Fibroblast of skin of left quadriceps (primary cell): ENCODE measurements at places on chromosomes 5 and 9.

- DNase-seq = no peak
Observed at GRCh38 chr9:135160862-135161261, 73.4 kb downstream of the OLFM1 start.

DNA sequence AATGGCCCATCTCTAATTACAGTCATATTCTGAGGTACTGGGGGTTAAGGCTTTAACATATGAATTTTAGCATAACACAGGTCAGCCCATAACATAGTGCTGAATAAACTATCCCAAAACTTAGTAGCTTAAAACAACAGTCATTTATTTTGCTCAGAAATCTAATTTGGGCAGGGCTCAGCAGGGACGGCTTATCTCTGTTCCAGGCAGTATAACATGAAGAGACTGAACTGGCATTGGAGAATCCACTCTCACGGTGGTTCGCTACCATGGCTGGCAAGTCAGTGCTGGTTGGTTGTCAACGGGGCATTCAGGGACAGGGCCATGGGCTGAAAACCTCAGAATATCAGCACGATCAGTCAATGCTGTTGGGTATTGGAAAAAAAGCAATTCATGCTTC is 520.8 kb upstream of the DAP start:
- no peak for DNase-seq

DNA sequence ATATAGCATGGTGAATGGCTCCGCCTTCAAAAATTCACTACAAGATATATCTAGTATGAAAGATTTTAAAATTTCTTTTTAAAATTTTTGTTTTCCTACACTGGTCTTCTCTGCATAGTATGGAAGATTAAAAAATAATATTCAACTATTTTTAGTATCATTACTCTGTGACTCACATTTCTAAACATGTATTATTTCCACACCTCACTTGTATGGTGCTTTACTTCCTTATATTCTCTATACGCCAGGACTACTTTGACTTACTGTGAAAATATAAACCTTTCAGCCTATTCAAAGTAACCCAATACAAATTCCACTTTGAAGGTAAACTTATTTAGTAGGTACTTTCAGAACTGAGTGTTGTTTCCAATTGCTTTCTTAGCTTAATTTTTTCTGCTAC is 26.8 kb upstream of the TXNDC8 start:
- no peak for DNase-seq

GRCh38 chr5:17436350-17436749 is 61.7 kb upstream of the TAF11L2 start:
- DNase-seq = no peak

- DNase-seq = no peak
Observed at GRCh38 chr9:88383176-88383575, 5.1 kb upstream of the SPIN1 start.

DNA sequence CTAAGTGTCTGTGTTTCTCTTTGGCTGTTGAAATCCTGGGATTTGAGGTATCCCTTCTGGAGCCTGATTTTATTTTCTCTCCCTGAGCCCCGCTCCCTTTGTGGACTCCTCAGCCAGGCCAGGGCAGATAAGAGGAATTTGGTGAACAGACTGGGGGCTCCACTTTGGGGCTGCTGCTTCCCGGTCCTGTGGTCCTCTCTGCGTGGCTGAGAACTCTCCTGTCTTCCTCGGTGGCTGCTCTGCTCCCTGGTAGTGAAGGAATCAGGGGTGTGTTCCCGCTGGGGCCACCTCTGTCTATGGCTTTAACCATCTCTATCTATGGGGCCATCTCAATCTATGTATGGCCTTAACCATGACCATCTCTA is 71.7 kb upstream of the SH3PXD2B start:
- DNase-seq = no peak

GRCh38 chr9:94879230-94879629 is 152.7 kb downstream of the AOPEP start:
- no peak for DNase-seq

GRCh38 chr9:120913647-120914264 is 12.8 kb downstream of the TRAF1 start:
- DNase-seq = no peak

- DNase-seq = peak; percentile 75
Observed at GRCh38 chr9:6944093-6944551, 186.3 kb downstream of the KDM4C start.

DNA sequence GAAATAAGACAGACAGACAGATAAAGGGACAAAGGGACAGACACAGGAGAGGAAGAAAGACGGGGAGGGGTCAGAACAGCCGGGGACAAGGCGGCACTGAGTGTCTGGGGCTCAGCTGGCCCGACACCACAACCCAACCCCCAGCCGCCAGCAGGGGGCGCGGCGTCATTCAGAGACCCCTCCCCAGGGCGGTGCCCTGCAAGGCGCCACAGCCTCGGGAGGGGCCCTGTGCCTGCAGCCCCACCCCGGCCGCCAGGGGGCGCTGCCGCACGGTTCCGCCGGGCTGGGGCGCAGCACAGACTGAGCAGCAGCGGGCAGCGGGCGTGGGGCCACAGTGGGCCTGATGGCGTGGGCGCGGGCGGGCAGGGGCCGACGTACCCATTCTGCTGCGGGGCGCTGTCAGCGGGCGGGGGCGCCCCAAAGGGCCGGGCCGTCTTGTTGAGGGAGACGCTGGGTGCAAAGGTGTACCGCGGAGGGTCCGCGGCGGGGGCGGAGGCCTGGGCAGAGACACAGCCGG is 5.9 kb downstream of the PDLIM7 start:
- DNase-seq = no peak

DNA sequence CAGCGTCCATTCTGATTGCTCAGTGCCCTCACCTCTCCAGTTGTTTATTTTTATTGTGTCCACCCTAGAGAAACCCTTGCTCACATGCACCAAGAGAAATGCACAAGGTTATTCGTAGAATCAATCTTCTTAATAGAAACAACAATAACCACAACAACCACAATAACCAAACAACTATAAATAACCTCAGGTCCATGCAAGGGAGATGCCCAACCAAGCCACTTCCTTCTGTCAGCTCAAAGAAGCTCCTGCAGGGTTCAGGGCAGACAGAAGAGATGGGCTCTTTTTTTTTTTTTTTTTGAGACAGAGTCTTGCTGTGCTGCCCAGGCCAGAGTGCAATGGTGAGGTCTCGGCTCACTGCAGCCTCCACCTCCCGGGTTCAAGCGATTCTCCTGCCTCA is 14.9 kb upstream of the TCOF1 start:
- DNase-seq = no peak

GRCh38 chr9:134728801-134729495 is 87.3 kb downstream of the COL5A1 start:
- no peak for DNase-seq

DNA sequence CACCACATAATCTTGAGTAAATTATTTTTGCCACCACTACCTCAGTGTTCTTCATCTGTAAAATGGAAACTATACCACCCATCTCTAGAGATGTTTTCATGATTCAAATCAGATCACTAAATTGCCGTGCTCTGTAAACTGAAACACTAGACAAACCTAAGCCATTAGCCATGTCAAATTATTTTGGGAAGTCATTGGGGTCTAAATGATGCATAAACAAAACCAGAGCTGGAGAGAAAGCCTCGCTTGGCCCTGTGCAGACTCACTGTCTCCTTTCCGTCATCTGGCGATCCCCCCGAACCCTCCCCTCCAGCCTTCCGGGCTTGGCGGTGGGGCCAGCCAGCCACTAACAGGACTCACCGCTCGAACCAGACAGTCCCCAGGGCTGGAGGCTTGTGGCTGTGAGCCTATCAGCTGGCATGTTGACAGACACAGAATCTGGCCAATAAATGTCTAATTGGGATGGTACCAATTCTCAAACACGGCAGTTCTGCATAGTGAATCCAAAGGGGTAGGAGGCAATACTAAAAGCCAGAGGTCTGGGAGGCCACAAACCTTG is 256.5 kb downstream of the SEC61B start:
- DNase-seq = no peak

- no peak for DNase-seq
Observed at GRCh38 chr9:33155393-33155792, 11.7 kb downstream of the B4GALT1 start.

DNA sequence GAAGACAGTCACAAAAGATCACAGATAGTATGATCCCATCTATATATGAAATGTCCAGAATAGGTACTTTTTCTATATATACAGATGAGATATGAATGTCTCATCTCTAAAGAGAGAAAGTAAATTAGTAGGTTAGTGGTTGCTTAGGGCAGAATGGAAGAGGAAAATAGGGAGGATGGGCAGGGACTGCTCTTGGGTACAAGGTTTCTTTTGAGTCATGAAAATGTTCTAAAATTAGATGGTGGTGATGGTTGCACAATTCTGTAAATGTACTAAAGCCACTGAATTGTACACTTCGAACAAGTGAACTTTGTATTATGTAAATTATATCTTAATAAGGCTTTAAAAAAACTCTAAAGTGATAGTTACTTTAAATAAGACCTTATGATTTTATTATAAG is 59.6 kb upstream of the GRAMD2B start:
- no peak for DNase-seq

- DNase-seq = no peak
Observed at GRCh38 chr5:105475401-105475800, 1912.8 kb upstream of the NUDT12 start.

DNA sequence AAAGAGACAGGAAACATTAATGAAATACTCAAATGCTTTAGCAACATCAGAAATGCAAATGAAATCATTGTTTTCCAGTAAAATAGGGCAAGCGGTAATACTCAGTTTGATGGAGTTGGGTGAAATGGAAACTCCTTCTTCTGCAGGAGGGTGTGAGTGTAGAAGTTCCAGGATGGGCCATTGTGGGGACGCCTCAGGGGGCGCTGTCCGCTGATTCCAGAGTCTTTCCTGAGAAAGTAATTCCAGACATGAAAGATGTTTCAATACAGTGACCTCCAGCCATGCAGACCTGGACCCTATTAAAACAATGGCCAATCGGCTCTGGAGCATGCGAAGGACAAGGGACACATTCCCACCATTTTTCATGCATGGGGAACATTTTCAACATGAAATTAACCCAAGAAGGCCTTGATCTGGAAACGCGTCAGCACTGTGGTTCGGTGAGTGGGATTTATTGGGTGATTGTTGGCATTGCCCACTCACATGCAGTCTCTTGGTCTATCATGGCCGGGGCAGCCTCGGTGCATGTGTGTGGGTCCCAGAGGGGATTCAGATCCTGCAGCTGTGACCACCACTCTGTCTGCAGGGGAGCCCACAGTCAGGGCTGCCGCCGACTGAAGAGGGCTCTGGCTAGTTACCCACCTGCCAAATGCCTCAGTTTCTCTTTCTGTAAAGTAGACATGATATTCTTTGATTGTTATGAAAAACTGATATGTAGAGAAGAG is 132.6 kb upstream of the IRX4 start:
- no peak for DNase-seq

GRCh38 chr9:34701023-34701768 is 8.7 kb downstream of the CCL21 start:
- DNase-seq = peak; percentile 10

DNA sequence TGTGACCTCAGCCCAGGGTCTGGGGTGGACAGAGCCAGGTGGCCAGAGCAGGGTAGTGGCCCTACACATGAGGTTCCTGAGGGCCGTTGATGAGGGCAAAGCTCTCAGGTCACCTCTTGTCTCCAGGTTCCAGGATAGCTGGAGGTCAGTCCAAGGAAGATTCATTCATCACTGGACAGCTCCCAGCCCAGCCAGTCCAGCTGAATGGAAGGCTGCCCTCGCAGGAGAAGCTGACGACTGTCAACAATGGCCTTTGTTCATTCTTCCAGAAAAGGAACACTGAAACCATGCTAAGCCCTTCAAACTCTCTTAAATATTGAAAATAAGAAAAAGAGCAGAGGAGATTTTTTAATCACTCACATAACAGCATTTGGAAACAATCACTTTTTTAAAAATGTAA is 169.7 kb upstream of the TBCA start:
- no peak for DNase-seq

- no peak for DNase-seq
Observed at GRCh38 chr9:35920051-35920620, 10.8 kb downstream of the SPAAR start.

GRCh38 chr9:134548618-134549017 is 93.0 kb upstream of the COL5A1 start:
- no peak for DNase-seq

GRCh38 chr5:72673623-72674022 is 142.8 kb upstream of the TNPO1 start:
- DNase-seq = no peak

GRCh38 chr9:120950421-120951388 is 24.1 kb upstream of the TRAF1 start:
- DNase-seq = no peak

- no peak for DNase-seq
Observed at GRCh38 chr5:135534609-135535419, 950 bp downstream of the NEUROG1 start.

DNA sequence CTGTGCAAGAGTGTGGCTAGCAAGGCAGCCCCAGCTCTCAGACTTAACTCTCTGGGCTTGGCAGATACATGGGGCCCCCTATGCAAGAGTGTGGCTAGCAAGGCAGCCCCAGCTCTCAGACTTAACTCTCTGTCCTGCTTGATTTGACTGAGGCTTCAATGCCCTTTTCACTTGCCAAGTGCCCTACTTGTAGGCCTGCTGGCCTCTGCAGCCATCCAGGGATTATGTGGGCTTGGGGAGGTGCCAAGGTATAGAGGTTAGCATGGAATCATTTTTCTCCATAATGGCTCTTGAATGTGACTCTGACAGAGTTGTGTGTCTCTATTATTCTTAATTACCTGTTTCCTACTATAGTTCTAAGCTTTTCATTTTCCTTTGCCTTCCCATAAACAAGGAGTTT is 115.5 kb upstream of the RUSC2 start:
- DNase-seq = no peak

- DNase-seq = no peak
Observed at GRCh38 chr5:124054564-124054963, 542.6 kb downstream of the CSNK1G3 start.

DNA sequence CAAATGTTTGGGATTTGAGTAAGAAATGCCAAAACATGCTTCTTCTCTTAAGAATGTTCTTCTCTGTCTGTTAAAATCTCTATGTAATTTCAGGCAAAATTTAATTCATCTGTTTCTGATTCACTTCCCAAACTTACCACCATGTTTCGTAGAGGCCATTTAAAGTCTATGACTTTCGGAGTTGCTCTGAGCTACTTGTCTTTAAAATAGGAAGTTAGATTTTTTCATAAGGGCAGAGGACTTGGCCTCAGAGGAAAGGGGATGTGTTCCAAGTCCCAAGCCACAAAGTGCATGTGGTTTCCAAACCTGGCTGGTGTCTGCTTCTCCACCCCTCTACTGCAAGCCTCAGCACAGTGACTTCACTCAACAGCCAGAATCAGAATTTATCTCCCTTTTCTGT is 111.3 kb upstream of the ADRA1B start:
- no peak for DNase-seq
